Iris pigment epithelial cell (primary cell): ENCODE measurements at places on chromosomes 3 and 15.

- DNase-seq: no peak
Observed at GRCh38 chr3:79957066-79957465, 189.3 kb upstream of the ROBO1 start.

GRCh38 chr15:69693059-69693458 is 240.4 kb downstream of the RPLP1 start:
- no peak for DNase-seq

DNA sequence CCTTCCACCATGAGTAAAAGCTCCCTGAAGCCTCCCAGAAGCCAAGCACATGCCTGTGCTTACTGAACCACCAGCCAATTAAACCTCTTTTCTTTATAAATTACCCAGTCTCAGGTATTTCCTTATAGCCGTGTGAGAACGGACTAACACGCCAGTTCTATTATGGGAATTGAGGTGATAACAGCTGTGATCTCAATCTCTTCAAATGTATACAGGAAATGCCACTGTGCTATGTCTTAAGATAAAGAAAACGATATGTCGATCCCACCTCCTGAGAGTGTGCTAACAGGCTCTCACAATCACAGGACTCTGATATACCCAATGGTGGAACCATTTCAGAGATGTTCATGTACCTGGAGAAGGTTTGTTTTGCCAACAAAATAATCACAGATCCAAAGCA is 26.2 kb downstream of the CHSY1 start:
- peak; percentile 78 for DNase-seq

DNA sequence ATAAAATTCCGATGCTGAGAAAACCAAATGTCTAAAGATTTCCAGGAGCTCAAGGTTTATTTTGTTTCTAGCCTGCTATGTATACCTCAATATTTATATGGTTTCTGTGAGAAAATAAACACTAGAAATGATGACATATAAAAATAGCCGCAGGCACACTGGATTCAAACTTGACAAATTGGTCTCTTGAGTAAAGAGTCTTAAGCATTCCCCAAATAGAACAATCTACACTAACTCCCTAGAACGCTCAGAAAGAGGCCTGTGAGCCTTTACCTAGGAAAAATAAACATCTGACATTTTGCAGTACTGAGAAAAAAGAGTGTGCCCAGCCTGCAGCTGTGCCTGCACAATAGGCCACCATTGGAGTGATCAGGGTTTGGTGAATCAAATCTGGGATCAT is 75.2 kb downstream of the NEK10 start:
- peak; percentile 7 for DNase-seq
